NCI-H510A (cell line): ENCODE measurements at places on chromosomes 5 and 9.

GRCh38 chr9:4148231-4148561 is 151.7 kb downstream of the GLIS3 start:
- DNase-seq, result no peak

GRCh38 chr9:134597041-134597913 is 44.3 kb upstream of the COL5A1 start:
- no peak for DNase-seq

DNA sequence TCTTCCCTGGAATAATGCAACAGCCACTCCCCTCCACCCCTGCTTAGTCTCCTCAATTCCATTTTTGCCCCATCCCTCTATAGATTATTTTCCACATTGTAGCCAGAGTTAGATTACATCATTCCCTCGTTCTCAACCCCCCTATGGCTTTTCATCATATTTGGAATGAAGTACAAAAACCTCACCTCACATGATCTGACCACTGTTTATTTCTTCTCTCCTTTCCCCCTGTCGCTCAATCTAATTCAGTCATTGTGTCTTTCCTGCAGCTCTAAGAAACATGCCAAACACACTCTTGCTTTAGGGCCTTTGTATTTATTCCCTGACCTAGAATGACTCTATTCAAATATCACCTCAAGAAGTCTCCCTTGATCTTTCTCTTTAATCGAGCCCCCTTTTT is 22.6 kb upstream of the HK3 start:
- DNase-seq, result no peak

GRCh38 chr5:115351356-115352195 is 55.1 kb upstream of the CCDC112 start:
- no peak for DNase-seq

- no peak for DNase-seq
Measured at GRCh38 chr5:141420855-141421488, at the start of gene PCDHGA11. Gene PCDHGA11 (plus strand): TSS chr5:141421051. CDS start chr5:141421228, 177 bp downstream.

- DNase-seq, result no peak
Measured at GRCh38 chr9:32706725-32707100, 71.2 kb upstream of the TAF1L start.

DNA sequence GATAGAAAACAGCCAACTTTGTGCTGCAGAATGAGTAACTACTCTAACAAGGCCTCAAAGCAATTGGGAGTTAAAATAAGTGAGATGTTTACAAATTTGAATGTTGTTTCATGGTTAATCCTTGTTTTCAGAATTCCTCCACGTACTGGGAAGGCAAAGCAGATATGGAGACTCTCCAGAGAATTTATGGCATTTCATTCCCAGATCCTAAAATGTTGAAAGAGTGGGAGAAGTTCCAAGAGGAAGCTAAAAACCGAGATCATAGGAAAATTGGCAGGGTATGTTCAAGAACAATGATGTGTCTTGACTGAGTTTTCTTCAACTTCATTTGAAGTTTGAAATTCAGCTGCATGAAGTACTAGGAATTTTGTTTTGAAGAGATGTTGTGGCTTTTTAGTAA is 16.4 kb downstream of the TARS1 start:
- no peak for DNase-seq

DNA sequence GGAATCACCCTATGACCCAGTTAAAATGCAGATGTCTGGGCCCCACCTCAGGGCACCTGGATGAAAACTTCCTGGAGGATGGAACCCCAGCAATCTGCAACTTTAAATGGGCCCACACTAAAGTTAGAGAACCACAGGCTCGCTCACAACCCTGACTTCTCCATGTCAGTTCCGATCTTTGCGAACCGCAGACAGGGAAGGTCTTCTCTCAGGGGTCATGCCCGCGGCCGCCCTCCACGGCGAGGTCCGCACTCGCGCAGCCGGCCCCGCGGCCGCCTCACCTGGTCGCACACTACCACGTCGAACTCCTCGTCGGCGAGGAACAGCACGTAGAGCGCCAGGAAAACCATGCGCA is 499 bp downstream of the ALG2 start:
- no peak for DNase-seq

DNA sequence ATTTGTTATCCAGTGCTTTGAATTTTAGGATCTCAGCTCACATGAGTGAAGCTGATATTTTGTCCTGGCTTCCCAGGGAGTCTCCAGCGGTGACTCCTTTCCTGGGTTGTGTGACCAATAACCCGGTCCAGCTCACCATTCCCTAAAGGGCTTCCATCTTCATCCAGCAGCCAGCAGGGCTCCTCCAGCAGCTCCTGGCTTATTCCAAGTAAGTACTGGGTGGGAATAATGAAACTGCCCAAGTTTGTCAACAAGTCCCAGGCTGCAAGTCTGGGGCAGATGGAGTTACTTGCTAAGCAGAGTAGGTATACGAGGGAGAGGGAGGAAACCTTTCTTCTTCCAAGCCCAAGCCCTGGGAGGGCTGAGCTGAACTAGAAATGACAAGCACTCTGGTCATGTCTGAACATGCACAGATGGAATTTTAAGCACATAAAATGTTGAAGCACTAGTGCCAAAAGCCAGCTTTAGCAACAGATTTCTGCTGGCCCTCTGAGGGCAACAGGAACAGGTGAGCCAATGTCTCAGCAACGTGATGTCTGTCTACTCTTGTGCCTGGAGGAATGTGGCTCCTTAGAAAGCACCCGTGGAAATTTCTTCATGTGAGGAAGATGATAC is 153.7 kb upstream of the DAPK1 start:
- DNase-seq, result no peak

- DNase-seq, result no peak
Measured at GRCh38 chr5:156778752-156779151, 71.3 kb upstream of the PPP1R2B start.

DNA sequence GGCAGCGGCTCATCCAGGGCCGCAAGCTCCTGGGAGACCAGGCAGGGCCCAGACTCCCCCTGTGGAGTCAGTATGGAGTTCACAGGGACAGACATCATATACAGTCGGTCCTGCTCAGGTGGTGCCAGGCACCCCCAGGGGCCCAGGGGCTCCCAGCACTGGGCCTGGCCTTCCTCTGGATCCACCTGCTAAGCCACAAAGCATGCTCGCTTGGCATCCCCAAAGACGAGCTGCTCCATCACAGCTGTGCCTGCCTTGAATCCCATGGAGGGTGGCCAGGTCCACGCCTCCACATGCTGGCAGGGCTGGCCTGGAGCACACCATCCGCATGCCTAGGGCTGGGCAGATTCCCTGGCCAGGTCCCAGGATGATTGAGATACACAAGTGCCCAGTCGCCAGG is 4.6 kb downstream of the BICD2 start:
- no peak for DNase-seq

DNA sequence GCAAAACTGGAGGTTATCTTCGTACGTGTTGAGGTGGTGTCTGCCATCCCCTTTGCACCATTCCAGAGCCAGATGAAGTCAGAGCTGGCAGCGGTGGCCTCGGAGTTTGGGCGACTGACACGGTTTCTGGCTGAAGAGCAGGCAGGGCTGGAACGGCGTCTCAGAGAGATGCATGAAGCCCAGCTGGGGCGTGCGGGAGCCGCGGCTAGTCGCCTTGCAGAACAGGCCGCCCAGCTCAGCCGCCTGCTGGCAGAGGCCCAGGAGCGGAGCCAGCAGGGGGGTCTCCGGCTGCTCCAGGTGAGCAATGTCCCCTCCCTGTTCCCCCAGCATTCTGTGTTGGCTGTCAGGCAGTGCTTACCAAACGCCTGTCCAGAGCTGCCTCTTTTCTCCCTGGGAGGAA is 9.5 kb downstream of the TRIM41 start:
- no peak for DNase-seq

- DNase-seq, result no peak
Measured at GRCh38 chr9:19136129-19136528, 8.8 kb upstream of the PLIN2 start.

GRCh38 chr5:98906756-98907355 is 22.0 kb downstream of the CHD1 start:
- no peak for DNase-seq

GRCh38 chr9:4799033-4799430 is 6.3 kb downstream of the RCL1 start:
- no peak for DNase-seq

- DNase-seq, result no peak
Measured at GRCh38 chr5:2732850-2733249, 18.6 kb downstream of the IRX2 start.

DNA sequence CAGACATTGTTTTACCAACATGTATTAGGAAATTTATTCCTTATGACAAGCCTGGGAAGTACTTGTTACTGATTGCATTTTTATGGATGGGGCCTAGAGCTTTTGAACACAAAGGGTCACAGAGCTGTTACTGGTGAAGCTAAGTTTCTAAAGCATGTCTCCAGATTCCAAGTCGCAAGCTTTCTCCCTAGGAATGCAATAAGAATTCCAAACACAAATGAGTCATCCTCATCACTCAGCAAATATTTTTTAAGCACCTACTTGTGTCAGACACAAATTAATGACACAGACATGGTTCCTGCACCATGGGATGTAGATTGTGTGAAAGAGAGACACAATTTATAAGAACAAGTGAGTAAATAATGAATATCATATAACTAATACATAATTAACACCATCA is 11.0 kb upstream of the SH3RF2 start:
- no peak for DNase-seq

DNA sequence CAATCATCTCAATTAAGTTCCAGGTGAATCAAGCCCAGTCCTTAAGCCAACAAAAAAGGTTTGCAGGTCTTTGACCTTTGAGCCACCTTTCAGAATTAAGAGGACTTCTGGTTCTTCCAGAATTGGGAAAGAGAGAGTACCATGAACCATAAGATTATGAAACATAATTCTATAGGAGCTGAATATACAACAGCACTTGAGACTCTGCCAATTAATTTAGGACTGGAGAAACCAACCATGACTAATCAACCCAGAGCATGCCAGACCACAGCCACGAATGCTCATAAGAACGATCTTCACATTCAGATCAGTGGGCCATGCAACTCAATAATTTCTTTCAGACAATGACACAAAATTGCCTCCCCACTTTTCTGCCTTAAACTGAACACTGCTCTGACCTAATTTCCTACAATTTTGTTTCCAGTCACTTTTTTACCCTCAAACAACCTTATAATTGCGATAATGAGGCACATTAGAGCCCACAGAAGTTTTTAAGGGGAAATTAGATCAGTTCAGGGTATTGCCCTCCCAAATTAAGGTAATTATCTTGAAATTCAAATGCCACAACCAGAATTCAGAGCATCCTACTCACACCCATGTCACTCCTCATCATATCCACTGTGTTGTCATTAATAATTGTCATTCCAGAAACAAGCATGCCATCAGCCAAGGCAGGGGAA is 213.4 kb downstream of the ATPSCKMT start:
- no peak for DNase-seq

GRCh38 chr9:132631280-132631679 is 38.5 kb downstream of the DDX31 start:
- no peak for DNase-seq

DNA sequence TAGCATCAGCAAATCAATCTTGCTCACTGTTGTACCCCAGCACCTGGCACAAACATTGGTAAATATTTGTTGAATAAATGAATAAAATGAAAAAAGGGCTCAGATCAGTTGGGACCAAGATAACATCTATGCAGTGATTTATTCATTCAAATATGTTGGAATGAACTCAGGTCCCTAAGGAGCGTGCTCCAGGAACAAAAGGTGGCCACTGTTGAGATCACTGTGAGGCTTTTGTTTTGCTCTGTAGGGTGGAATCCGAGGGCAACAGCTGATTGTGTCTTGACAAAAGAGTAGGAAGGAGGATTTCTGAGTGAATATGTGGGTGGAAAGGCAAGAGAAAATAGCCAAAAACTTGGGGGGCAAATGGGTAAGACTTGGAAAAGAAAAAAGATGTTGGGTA is 89.7 kb downstream of the PPP2R2B start:
- no peak for DNase-seq

GRCh38 chr5:110757118-110757729 is 18.4 kb downstream of the SLC25A46 start:
- DNase-seq, result no peak

- no peak for DNase-seq
Measured at GRCh38 chr5:16936989-16937438, 926 bp upstream of the MYO10 start.

GRCh38 chr5:151551985-151552384 is 39.1 kb downstream of the FAT2 start:
- no peak for DNase-seq

- no peak for DNase-seq
Measured at GRCh38 chr9:129687391-129687790, 21.9 kb downstream of the PRRX2 start.

- no peak for DNase-seq
Measured at GRCh38 chr5:79107020-79107796, 4.4 kb upstream of the BHMT start.

GRCh38 chr5:40754381-40755092 is 1.2 kb downstream of the TTC33 start:
- no peak for DNase-seq

- DNase-seq, result no peak
Measured at GRCh38 chr5:173923218-173924095, 35.3 kb downstream of the CPEB4 start.
